Anterior cingulate cortex (tissue), 58 donors: ENCODE measurements at places on chromosomes 16 and 17.

DNA sequence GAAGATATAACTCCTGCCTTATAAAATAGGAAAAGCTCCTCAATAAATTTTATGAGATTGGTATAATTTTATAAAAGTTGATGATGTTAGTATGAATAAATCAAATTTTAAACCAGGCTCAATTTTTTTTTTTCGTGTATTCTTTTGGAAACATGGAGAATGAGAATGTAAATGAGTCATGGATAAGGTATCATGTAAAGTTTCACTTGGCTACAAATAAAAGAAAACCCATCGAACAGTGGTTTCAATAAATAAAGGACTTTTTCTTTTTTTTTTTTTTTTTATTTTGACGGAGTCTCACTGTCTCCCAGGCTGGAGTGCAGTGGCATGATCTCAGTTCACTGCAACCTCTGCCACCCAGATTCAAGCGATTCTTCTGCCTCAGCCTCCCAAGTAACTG lies 67.3 kb downstream of the PHKB start:
- DNase-seq, result no peak

GRCh38 chr17:9987779-9988585 lies 82.9 kb upstream of the RCVRN start:
- no peak for DNase-seq

DNA sequence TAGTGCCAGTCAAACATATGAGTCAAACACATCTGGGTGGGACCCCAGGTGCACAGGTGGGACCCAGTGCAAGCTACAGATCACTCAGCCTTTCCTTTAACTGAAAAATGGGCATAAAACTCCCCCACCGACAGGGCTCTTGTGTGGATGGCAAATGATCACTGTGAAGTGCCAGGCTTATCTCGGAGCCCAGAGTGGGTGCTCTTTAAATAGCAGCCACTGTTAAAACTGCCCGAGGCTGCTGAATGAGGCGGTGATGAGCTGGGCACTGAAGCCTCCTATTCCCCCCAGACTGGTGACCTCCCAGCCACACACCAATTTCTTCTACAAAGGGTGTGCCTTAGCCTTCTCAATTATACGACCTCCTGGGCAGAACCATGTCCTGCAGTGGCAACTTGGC lies 433.8 kb downstream of the SLC39A11 start:
- no peak for DNase-seq

- DNase-seq, result no peak
Measured at GRCh38 chr17:27477971-27478684, 21.9 kb downstream of the KSR1 start.

DNA sequence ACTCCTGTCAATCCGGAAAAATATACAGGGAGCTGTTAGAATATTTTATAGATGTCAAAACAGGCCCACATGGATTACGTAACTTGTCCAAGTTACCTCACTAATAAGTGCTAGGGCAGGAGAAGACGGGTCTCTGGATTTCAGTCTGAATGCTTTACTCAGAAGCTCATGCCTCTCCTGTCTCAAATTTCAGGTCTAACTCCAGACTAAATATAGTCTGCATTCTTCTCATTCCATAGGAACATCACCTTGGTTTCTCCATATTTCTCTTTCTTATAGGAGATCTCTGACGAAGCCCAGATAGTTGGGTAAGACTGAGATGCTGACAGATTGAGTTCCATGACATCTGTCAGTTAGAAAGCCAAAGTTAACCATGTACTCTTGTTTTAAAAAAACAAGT lies 174.2 kb downstream of the STX8 start:
- no peak for DNase-seq

GRCh38 chr16:90015586-90016338 lies 3.5 kb downstream of the DBNDD1 start:
- no peak for DNase-seq

DNA sequence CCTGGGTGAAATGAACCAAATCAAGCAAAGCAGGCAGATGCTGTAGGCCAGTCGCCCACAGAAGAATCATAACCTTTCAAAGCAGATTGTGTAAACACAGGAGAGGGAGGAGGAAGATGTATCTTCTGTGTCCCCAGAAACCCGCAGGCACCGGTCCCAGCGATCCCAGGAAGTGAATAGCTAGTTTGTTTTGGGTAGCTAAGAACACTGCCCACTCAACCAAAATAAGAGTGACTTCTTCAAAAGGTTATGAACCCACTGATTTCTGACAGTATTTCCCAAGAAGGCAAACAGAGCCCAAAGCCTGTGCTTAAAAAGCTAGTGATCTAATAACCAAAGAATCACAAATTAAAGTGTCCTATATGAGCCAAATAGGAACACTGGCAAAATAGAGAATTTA lies 67.8 kb downstream of the GRIN2A start:
- no peak for DNase-seq

GRCh38 chr16:89167425-89167941 lies 4.1 kb upstream of the CDH15 start:
- peak; percentile 79 for DNase-seq

- no peak for DNase-seq
Measured at GRCh38 chr16:49643429-49644144, 212.3 kb downstream of the ZNF423 start.

- peak; percentile 33 for DNase-seq
Measured at GRCh38 chr16:84084570-84085270, 32.0 kb downstream of the MBTPS1 start.
